GM23338 (cell line): ENCODE measurements at places on chromosomes 7 and 10.

- no peak for DNase-seq
- no peak overlapping the region for H3K27ac ChIP-seq
- H3K4me3 ChIP-seq, result no peak overlapping the region
- no peaks in the 10 kb centered on the region for H3K36me3 ChIP-seq
- no peaks in the 10 kb centered on the region for H3K4me1 ChIP-seq
- H3K27me3 ChIP-seq, result no peaks in the 10 kb centered on the region
These were observed 310.9 kb upstream of the NRG3 start for GRCh38 chr10:81564143-81564542.

DNA sequence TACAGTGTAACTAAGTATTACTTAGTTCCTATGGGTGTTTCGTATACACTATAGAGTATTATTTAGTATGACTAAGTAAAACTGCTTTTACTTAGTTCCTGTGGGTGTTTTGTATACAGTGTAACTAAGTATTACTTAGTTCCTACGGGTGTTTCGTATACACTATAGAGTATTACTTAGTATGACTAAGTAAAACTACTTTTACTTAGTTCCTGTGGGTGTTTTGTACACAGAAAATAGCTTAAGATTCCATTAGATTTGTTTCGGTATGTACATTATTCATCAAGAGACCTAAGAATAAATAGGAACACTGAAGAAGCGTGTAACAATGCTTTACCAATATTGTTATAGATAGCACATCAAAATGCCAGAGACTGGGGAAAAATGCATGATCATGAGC is 25.0 kb downstream of the IGF2BP3 start:
- H3K4me3 ChIP-seq, result no peak overlapping the region
- no peak overlapping the region for H3K27ac ChIP-seq
- peaks cover 4% of the 10 kb centered on the region; the same call in 1 of the 2 replicates for H3K4me1 ChIP-seq
- DNase-seq, result no peak
- no peaks in the 10 kb centered on the region for H3K27me3 ChIP-seq

GRCh38 chr10:100229819-100230422 is 525 bp upstream of the CHUK start:
- no peaks in the 10 kb centered on the region for H3K4me1 ChIP-seq
- H3K27ac ChIP-seq, result peak overlapping the region; percentile 60; the same call in 1 of the 2 replicates
- H3K4me3 ChIP-seq, result peak overlapping the region; percentile 98

- DNase-seq, result no peak
- H3K4me1 ChIP-seq, result peaks cover 4% of the 10 kb centered on the region; the same call in 1 of the 2 replicates
- H3K27me3 ChIP-seq, result no peaks in the 10 kb centered on the region
- H3K27ac ChIP-seq, result no peak overlapping the region
These were observed 5.5 kb downstream of the NOC3L start for GRCh38 chr10:94357193-94357592.

DNA sequence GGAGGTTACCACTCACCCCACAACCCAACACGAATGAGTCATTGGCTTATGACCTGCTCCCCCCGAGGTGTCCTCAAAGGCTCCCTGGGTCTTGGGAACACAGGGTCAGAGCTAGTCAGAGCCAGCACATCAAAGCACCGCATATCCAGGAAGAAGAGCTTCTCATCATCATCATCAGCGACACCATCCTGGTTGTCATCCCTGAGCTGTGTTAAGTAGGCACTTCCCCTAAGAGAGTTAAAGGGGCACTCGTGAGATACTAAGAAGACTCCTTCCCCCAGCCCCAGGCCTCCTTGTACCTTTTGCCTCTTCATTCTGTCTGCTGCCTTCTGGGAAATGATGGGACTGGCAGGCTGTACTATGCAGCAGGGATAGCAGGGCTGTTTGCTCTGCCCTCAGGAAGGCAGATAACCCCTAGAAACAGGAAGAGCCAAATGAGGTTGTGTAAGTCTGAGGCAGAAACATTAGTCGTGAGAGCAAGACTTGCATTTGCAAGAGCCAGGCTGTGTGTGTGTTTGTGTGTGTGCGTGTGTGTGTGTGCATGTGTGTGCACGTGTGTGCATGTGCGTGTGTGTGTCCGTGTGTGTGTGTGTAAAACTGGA is 11.1 kb upstream of the CPA1 start:
- H3K27ac ChIP-seq, result no peak overlapping the region
- H3K36me3 ChIP-seq, result no peaks in the 10 kb centered on the region
- no peak overlapping the region for H3K4me3 ChIP-seq
- H3K4me1 ChIP-seq, result peaks cover 18% of the 10 kb centered on the region

- no peaks in the 10 kb centered on the region for H3K27me3 ChIP-seq
- no peaks in the 10 kb centered on the region for H3K36me3 ChIP-seq
- H3K27ac ChIP-seq, result no peak overlapping the region
- H3K4me1 ChIP-seq, result no peaks in the 10 kb centered on the region
- DNase-seq, result no peak
These were observed 609.0 kb upstream of the FOXK1 start for GRCh38 chr7:4073052-4073451.

- no peak overlapping the region for H3K27ac ChIP-seq
- no peak for DNase-seq
- no peak overlapping the region for H3K4me3 ChIP-seq
- H3K4me1 ChIP-seq, result no peaks in the 10 kb centered on the region
- no peaks in the 10 kb centered on the region for H3K27me3 ChIP-seq
These were observed 99.6 kb upstream of the LYZL1 start for GRCh38 chr10:29189256-29189655.

- H3K4me3 ChIP-seq, result no peak overlapping the region
- H3K27ac ChIP-seq, result no peak overlapping the region
- no peaks in the 10 kb centered on the region for H3K36me3 ChIP-seq
- peaks cover 13% of the 10 kb centered on the region for H3K4me1 ChIP-seq
These were observed 5.8 kb downstream of the ANXA7 start for GRCh38 chr10:73408061-73408460.

DNA sequence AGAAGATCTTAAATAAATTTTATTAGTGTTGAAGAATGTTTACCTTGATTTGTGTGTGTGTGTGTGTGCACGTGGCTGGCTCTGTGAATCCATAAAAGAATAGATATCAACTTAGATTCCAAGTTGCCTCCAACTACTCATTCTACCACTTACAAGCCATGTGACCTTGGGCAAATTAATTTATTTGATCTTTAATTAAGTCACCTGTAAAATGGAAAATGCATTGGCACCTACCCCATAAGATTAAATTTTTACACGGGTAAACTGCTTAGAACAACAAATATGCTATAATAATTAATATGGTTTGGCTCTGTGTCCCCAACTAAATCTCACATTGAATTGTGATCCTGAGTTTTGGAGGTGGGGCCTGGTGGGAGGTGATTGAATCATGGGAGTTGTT is 604.9 kb upstream of the NRG3 start:
- DNase-seq, result no peak
- H3K4me3 ChIP-seq, result no peak overlapping the region
- no peaks in the 10 kb centered on the region for H3K36me3 ChIP-seq
- no peaks in the 10 kb centered on the region for H3K27me3 ChIP-seq
- H3K4me1 ChIP-seq, result no peaks in the 10 kb centered on the region

- no peak overlapping the region for H3K27ac ChIP-seq
- H3K36me3 ChIP-seq, result no peaks in the 10 kb centered on the region
- no peak for DNase-seq
- no peaks in the 10 kb centered on the region for H3K27me3 ChIP-seq
- H3K4me3 ChIP-seq, result no peak overlapping the region
These were observed 327.2 kb downstream of the KCNMA1 start for GRCh38 chr10:77310288-77310840.

GRCh38 chr10:132556994-132557441 is 19.4 kb downstream of the INPP5A start:
- no peaks in the 10 kb centered on the region for H3K36me3 ChIP-seq
- H3K27me3 ChIP-seq, result no peaks in the 10 kb centered on the region
- no peak overlapping the region for H3K4me3 ChIP-seq
- no peak for DNase-seq

- H3K4me1 ChIP-seq, result peaks cover 15% of the 10 kb centered on the region; the same call in 1 of the 2 replicates
- no peak overlapping the region for H3K27ac ChIP-seq
- peaks cover 19% of the 10 kb centered on the region for H3K36me3 ChIP-seq
These were observed 9.6 kb upstream of the CYREN start for GRCh38 chr7:135180122-135180521.

- no peaks in the 10 kb centered on the region for H3K4me1 ChIP-seq
- no peak for DNase-seq
- no peaks in the 10 kb centered on the region for H3K27me3 ChIP-seq
- no peak overlapping the region for H3K27ac ChIP-seq
These were observed 502.3 kb downstream of the ZWINT start for GRCh38 chr10:55858730-55859129.

- H3K4me3 ChIP-seq, result no peak overlapping the region
- no peak overlapping the region for H3K27ac ChIP-seq
- peaks cover 7% of the 10 kb centered on the region; the same call in 1 of the 2 replicates for H3K36me3 ChIP-seq
- DNase-seq, result no peak
- no peaks in the 10 kb centered on the region for H3K4me1 ChIP-seq
These were observed 17.5 kb downstream of the ARL3 start for GRCh38 chr10:102696736-102697135.

GRCh38 chr10:63213489-63213888 is 80.4 kb downstream of the NRBF2 start:
- no peaks in the 10 kb centered on the region for H3K27me3 ChIP-seq
- no peak for DNase-seq
- H3K27ac ChIP-seq, result no peak overlapping the region
- peaks cover 54% of the 10 kb centered on the region for H3K36me3 ChIP-seq
- peaks cover 30% of the 10 kb centered on the region for H3K4me1 ChIP-seq

DNA sequence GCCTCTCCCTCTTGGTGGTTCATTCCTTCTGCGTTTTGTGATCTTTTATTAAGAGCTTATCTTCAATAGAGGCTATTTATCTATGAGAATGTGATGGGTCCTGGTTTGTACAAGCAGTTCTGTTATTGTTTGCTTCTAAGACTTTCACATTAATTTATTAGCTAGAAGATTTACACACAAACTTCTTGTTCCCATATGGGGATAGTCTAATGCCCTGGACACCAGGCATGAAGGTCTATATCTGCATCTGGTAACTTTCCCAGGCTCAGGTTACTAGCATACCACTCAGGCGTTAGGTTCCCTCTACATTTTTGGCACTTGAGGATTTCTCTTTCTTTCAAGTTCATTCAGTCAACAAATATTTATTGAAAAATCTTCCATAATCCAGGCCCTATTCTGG is 7.7 kb downstream of the XPNPEP1 start:
- DNase-seq, result no peak
- no peak overlapping the region for H3K27ac ChIP-seq
- H3K4me3 ChIP-seq, result no peak overlapping the region
- peaks cover 10% of the 10 kb centered on the region; the same call in 1 of the 2 replicates for H3K4me1 ChIP-seq
- H3K36me3 ChIP-seq, result no peaks in the 10 kb centered on the region

DNA sequence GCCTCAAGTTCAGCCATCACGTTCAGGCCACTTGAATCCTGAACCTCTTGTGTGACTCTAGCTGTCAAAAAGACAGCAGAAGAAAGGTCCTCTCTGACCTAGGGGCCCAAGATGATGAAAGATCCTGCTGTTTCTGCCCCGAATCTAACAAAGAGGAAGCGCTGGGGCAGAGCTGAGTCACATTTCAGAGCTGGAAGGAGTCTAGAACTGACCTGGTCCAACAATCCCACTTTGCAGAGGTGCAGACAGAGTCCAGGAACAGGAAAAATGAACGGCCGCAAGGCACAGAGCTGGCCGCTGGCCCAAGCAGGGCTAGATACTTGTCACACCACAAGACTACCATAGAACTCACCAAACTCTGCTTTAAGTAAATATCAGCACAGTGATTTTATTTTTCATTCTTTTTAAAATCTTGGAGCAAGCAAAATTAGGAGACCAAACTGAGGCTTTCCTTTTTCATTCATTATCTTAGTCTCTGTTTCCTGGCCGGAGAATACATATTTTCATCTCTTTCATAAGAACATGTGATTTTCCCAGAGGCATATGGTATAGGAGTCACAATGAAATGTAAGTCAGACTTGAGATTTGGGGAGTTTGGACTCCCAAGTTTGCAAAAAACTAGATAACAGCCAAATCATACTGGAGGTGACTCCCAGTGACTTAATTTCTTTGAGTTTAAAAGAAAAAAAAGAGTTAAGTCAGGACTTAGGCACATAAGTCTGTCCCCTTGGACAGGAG is 52.8 kb downstream of the CHST15 start:
- no peak overlapping the region for H3K27ac ChIP-seq
- H3K4me1 ChIP-seq, result no peaks in the 10 kb centered on the region
- no peaks in the 10 kb centered on the region for H3K27me3 ChIP-seq

DNA sequence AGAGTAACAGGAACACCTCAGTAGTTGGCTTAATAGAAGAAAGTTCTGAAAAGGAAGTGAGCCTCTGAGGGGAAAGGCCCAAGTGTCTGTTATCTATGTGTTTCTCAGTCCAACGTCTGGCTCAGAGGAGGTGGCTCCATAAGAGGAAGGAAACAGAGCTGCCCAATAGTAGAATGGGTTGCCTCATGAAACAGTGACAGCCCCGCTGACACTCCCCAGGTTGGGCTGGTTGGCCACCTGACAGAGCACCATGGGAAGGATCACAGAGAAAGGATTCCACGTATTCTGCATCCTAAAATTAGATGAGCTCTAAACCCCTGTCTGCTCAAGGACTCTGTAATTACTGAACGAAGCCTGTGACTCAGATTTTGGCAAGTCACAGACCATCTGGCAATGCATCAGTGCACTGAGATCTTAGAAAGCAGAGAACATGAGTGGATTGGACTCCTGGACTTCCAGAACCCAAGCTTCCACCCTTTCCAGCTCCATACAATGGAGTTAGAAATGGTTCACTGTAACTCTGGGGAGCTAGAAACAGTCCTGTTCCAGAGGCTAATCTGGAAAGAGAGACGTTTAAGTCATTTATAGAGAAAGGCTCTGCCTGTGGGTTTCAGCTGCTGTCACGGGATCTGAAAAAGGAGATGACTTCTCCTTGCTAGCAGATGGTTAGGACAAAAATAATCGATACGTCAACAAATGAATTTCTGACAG is 2.9 kb downstream of the PKD2L1 start:
- no peak overlapping the region for H3K4me3 ChIP-seq
- no peak for DNase-seq
- no peaks in the 10 kb centered on the region for H3K4me1 ChIP-seq
- H3K27me3 ChIP-seq, result no peaks in the 10 kb centered on the region
- no peaks in the 10 kb centered on the region for H3K36me3 ChIP-seq

DNA sequence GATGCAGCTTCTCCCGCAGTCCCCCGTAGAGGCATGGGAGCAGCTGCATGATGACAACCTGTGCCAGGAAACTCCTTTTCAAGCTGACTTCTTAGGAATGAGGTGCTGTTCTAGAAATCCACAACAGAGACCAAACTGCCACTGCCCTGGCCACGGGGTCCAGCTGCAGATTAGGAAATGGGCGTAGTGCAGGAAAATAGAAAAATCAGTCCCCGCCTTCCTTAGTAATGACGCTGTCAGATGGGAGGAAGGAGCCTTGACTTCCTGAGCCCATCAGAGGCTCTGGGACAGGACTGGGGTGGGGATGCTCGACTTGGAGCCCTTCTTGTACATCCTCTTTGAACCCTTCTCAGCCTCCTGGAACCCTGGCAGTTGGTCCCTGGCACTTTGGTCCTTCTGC is 227.8 kb upstream of the GRB10 start:
- no peaks in the 10 kb centered on the region for H3K4me1 ChIP-seq
- H3K4me3 ChIP-seq, result no peak overlapping the region
- no peaks in the 10 kb centered on the region for H3K27me3 ChIP-seq

- no peaks in the 10 kb centered on the region for H3K27me3 ChIP-seq
- no peak overlapping the region for H3K27ac ChIP-seq
- H3K4me1 ChIP-seq, result peaks cover 25% of the 10 kb centered on the region
- no peak overlapping the region for H3K4me3 ChIP-seq
- no peak for DNase-seq
These were observed 50.6 kb upstream of the SMNDC1 start for GRCh38 chr10:110355141-110355831.
